Sigmoid colon (tissue), 7 donors: ENCODE measurements at places on chromosomes 6 and 20. TPM values are rescaled to one million over a fixed set of nuclear protein-coding genes. Genes with fewer than 3 reads are reported as not detected.

Gene MEI4
- not detected for total RNA-seq

Gene ID4
- 8.1 TPM for total RNA-seq

Gene FHL5
- total RNA-seq = 7.8 TPM

Gene WFDC5
- total RNA-seq = not detected

DNA sequence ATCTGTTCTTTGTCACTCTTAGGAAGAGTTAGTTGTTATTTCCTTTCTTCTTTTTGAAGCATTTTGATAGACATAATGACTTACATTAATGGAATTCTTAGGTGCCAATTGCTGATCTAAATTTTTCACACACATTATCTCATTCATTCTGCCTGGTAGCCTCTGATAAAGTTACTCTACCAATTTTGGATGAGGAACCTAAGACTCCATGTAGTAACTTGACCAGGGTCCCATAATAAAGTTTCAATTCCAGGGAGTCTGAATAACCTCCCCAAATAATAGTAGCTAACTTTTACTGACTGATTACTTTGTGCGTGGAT is 73.2 kb upstream of the CITED2 start:
- no peaks in the 10 kb centered on the region for H3K36me3 ChIP-seq
- H3K27ac ChIP-seq = no peak overlapping the region
- no peaks in the 10 kb centered on the region for H3K4me1 ChIP-seq
- H3K4me3 ChIP-seq = no peak overlapping the region
- H3K27me3 ChIP-seq = no peaks in the 10 kb centered on the region

DNA sequence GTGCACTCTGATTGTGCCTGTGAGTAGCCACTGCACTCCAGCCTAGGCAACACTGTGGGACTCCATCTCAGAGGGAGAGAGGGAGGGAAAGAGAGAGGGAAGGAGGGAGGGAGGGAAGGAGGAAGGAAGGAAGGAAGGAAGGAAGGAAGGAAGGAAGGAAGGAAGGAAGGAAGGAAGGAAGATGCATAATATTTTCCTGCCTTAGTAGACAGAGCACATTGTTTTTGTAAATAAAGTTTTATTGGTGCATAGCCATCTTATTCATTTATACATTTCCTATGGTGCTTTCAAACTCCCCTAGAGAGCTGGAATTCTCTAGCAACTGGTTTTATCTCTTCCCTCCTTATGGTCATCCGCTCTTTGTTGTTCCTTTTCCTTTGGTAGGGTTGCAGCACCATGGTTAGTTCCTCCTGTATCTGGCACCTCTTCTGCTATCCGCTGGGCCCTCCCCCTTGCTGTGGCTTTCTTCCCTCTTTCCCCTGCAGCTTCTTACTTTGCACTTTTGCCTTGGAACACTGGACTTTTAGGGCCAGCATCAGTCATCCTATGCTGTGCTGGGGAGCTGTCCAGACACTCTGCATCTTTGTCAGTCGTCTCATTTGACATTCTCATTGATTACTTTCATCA is 20.2 kb downstream of the GPR6 start:
- no peaks in the 10 kb centered on the region for H3K4me1 ChIP-seq
- DNase-seq = no peak
- H3K36me3 ChIP-seq = no peaks in the 10 kb centered on the region
- H3K27me3 ChIP-seq = no peaks in the 10 kb centered on the region
- no peak overlapping the region for H3K27ac ChIP-seq

DNA sequence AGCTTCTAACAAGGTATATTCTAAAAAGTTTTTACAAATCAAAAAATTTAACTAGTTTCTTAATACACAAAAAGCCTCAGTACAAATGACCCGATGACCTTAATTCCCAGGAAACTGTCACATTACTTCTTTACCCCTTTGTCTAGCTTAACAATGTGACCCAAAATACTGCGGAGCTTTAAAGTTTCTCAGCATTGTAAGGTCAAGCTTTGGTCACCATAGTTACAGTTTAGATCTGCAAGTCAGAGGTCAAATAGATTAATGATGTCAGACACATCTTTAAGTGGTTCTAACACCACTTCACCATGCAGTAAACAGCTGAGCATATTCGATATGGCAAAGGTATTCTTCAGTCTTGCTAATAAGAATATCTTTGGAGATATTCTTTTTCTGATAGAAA is 36.8 kb upstream of the FLRT3 start:
- no peaks in the 10 kb centered on the region for H3K36me3 ChIP-seq
- no peak overlapping the region for H3K4me3 ChIP-seq
- no peak for DNase-seq
- H3K4me1 ChIP-seq = no peaks in the 10 kb centered on the region
- no peak overlapping the region for H3K27ac ChIP-seq

- H3K36me3 ChIP-seq = no peaks in the 10 kb centered on the region
- H3K27me3 ChIP-seq = no peaks in the 10 kb centered on the region
- no peaks in the 10 kb centered on the region for H3K4me1 ChIP-seq
- DNase-seq = peak; percentile 68
Observed at GRCh38 chr6:68967549-68968300, 332.6 kb downstream of the ADGRB3 start.

DNA sequence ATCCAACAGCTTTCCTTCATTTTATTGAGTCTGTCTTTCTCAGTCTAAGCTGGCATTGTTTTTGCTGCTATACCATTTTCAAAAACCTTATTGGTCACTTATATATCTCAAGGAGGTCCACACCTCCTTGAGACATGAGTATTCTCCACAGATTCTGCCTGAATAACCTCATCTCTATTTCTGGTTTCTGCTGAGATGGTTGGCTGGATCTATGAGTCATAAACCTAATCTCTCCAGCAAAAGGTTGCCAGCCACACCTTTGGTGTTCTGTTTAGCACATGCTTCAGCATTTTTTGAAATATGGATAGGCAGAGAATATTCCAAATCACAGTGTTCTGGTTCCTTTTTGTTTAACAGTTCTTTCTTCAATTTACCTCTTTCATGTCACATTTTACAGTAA is 40.8 kb upstream of the TMEM244 start:
- no peaks in the 10 kb centered on the region for H3K27me3 ChIP-seq
- H3K36me3 ChIP-seq = no peaks in the 10 kb centered on the region
- DNase-seq = no peak
- no peak overlapping the region for H3K27ac ChIP-seq
- H3K4me3 ChIP-seq = no peak overlapping the region

- no peaks in the 10 kb centered on the region for H3K4me1 ChIP-seq
- H3K27ac ChIP-seq = no peak overlapping the region
- no peak overlapping the region for H3K4me3 ChIP-seq
- H3K27me3 ChIP-seq = no peaks in the 10 kb centered on the region
Observed at GRCh38 chr6:120348926-120349325, 985.4 kb downstream of the TBC1D32 start.

- H3K36me3 ChIP-seq = no peaks in the 10 kb centered on the region
- no peak for DNase-seq
- H3K4me3 ChIP-seq = no peak overlapping the region
- no peaks in the 10 kb centered on the region for H3K27me3 ChIP-seq
Observed at GRCh38 chr6:18350712-18351111, 36.4 kb upstream of the RNF144B start.

GRCh38 chr6:113185299-113185698 is 671.8 kb upstream of the MARCKS start:
- H3K27me3 ChIP-seq = no peaks in the 10 kb centered on the region
- no peaks in the 10 kb centered on the region for H3K4me1 ChIP-seq
- H3K27ac ChIP-seq = peak overlapping the region; percentile 32
- no peak overlapping the region for H3K4me3 ChIP-seq

DNA sequence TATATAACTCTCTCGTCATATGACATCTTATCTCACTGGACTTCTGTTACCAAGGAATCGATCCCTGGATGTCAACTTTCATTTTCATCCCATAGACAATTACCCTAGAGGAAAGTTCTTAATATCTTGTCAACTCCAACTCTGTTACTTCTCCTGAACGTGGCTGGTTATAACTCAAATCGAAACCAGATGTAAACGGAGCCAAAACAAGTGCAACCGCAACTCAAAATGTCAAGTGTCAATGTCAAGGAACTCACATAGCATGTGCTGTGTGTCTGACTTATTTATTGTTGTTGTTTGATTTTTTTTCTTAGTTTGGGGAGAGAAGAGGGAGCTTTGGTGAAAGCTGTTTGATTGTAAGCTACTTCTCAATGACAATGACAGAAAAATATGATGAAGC is 108.6 kb downstream of the VIP start:
- H3K36me3 ChIP-seq = no peaks in the 10 kb centered on the region
- H3K4me3 ChIP-seq = no peak overlapping the region
- no peak overlapping the region for H3K27ac ChIP-seq
- DNase-seq = no peak
- H3K27me3 ChIP-seq = no peaks in the 10 kb centered on the region
- H3K4me1 ChIP-seq = no peaks in the 10 kb centered on the region

DNA sequence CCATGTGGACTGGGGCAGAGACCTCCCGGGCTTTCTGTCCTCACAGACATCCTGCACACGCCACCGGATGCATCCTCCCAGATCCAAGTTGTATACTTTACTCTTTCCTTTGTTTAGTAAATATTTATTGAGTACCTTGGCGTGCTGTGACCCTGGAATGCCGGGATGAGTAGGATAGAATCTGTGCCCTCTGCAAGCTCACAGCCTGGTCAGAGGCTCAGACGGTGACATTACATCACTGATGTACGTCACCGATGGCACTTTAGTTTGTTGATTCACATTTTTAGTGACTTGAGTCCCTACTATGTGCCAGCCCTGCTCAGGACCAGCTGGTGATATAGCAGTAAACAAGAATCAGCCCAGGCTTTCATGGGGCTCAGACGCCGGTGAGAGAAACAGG is 32.9 kb downstream of the SIRPA start:
- H3K4me3 ChIP-seq = no peak overlapping the region
- no peaks in the 10 kb centered on the region for H3K27me3 ChIP-seq
- no peak for DNase-seq
- H3K4me1 ChIP-seq = peaks cover 7% of the 10 kb centered on the region

- peak overlapping the region; percentile 98 for H3K4me3 ChIP-seq
- no peaks in the 10 kb centered on the region for H3K27me3 ChIP-seq
- H3K27ac ChIP-seq = peak overlapping the region; percentile 98
- H3K4me1 ChIP-seq = no peaks in the 10 kb centered on the region
Observed at GRCh38 chr20:62367633-62368391, 700 bp upstream of the LAMA5 start.

DNA sequence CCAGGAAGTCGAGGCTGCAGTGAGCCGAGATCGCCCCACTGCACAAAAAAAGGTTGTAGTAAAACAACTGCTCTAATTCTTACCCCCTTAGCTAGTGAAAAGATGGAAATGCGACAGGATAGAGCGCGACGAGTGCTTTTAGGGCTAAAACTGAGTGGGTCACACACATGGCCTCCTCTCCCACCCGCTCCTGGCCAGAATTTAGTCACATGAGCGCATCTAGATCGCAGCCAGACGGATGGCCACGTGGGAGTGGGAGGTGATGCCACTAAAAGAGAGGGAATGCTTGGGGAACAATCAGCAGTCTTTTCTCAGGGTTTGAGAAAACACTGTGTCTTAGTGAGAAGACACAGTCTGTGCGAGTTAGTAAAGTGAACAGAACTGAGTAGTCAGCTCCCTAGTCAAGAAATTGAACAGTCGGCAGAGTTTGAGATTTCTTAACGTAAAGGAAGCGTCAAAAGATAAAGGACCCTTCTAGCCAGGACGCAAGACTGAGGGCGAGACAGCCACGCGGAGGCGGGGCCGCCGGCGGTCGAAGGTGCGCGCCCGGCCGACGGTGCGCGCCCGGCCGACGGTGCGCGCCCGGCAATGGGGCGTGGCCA is 664 bp upstream of the ACTR5 start:
- H3K4me3 ChIP-seq = peak overlapping the region; percentile 18
- H3K27me3 ChIP-seq = no peaks in the 10 kb centered on the region
- H3K27ac ChIP-seq = peak overlapping the region; percentile 87
- no peaks in the 10 kb centered on the region for H3K4me1 ChIP-seq

DNA sequence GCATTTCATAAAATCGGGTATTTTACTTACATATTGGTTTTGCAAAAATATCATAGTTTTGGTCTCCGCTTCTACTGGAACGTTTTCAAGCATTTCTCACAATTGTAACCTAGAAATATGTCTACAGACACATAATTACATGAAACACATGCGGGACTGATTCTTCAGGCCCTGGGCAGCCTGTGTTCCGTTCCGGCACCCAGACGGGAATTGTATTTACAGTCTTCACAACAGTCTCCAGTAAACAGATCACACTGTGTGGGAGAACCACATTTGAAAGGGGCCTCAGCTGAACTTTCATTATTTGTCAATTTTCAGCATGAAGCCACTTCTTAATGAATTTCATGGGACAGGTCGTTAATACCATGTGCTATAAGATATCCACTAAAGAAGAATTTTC is 196.9 kb downstream of the DST start:
- no peaks in the 10 kb centered on the region for H3K4me1 ChIP-seq
- H3K27ac ChIP-seq = peak overlapping the region; percentile 79
- DNase-seq = no peak
- no peak overlapping the region for H3K4me3 ChIP-seq

DNA sequence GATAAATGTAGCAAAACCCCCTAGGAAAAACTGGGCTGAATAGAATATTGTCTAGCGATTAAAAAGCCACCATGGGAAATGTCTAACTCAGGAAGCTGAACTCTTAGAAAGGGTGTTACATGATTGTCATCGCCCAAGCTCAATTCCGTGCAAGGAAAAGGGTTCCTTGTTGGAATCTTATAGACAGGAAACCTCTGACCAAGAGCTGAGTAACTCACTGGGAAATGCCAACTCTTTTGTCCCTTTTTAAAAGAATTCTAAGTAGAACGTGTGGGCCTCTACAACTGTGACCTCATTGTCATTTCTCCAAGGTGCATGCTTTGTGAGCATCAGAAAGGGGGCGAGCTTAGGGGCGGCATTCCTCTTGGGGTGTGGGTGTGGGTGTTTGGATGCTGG is 88.1 kb downstream of the SYNJ2 start:
- no peaks in the 10 kb centered on the region for H3K27me3 ChIP-seq
- no peak overlapping the region for H3K27ac ChIP-seq
- no peak overlapping the region for H3K4me3 ChIP-seq
- H3K4me1 ChIP-seq = no peaks in the 10 kb centered on the region

DNA sequence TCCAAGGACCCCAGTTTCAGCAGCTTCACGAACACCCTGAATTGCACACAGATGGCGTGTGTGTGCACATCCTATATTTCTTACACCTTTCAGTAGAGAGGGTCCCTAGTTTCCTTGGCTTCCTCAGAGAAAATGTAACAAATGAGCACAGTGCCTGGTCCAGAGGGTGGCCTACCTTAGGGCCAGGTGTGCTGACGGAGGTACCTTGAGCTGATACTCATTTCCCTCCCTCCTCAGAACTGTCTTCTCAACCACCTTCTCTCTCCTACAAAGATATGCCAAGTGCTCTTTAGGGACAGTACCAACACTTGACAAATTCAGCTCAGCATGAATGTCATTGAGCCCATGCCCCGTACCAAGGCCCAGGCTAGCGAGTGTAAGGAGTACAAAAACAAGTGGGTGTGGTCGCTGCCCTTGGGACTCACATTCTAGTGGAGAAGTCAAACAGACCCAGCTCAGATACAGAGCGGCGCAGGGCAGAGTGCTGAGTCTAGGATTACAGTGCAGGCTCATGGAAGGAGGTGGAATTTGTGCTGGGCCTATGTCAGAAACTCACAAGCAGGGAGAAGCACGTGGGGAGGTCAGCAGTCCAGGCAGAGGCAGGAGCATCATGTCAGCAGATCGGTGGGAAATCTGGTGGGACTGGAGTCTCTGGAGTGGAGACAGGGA is 9.6 kb upstream of the BPHL start:
- no peak for DNase-seq
- H3K36me3 ChIP-seq = peaks cover 34% of the 10 kb centered on the region
- no peak overlapping the region for H3K27ac ChIP-seq
- H3K4me1 ChIP-seq = no peaks in the 10 kb centered on the region
- no peaks in the 10 kb centered on the region for H3K27me3 ChIP-seq
- no peak overlapping the region for H3K4me3 ChIP-seq
